ENCODE measurements at places on chromosomes 4 and X.

DNA sequence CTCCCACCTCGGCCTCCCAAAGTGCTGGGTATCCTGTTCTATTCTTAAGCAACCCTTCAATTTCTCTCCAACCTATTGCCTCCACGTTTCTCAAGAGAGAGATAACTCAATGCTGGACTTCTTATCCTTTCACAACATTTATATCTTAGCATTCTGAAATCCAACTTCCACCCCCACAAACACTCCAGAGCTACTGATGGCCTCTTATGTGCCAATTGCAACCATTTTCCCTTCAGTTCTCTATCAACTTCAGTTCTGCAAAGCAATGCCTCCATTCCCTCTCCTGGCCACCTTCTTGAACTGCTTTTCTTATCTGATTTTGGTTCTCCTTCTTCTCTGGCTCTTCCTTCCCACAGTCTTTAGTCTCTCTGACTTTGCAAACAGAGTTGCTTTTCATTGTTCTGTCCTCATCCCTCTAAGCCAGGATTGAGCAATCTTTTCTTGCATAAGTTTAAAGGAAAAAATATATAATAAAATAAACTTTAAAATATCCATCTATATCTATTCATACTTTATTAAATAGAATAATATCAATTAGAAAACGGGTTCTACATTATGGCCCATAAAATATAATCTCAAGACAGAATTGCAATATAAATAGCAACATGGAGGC, 3.6 kb upstream of the STBD1 start:
- DNase-seq, result no peak

GRCh38 chr4:168612450-168613135, 115.7 kb downstream of the PALLD start:
- no peak for DNase-seq

DNA sequence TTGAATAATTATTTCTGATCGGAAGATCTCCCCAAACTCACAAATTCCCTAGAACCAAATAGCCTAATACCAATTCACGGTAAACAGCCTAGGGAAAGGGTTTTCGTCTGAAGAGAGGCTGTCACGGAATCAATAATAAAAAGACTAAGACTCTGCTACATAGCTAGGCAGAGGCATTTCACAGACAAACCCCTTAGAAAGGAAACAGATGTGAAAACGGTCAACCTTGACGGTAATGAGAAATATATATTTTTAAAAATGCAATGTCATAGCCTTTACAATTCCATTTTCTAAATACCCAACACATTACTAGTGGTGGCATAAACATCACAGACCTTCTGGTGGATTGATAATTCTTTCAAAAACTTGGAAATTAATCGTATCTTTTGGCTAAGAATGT, 28.4 kb downstream of the PROM1 start:
- no peak for DNase-seq

DNA sequence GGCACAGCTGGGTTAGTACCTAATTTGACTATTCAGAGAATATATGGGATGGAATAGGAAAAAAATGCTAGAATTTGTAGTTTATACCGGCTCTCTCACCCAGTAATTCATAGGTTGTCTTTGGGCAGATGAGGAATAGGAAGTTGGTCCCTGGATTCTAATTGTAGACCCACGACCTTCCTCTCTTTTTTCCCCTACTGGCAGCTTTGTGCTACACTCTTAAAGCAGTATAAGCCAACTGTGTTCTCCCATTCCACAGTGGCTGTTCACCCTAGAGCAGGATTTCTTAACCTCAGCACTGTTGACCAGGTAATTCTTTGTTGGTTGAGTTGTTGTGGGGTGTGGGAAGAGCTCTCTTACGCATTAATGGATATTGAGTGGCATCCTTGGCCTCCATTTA, 92.9 kb downstream of the FNIP2 start:
- no peak for DNase-seq

DNA sequence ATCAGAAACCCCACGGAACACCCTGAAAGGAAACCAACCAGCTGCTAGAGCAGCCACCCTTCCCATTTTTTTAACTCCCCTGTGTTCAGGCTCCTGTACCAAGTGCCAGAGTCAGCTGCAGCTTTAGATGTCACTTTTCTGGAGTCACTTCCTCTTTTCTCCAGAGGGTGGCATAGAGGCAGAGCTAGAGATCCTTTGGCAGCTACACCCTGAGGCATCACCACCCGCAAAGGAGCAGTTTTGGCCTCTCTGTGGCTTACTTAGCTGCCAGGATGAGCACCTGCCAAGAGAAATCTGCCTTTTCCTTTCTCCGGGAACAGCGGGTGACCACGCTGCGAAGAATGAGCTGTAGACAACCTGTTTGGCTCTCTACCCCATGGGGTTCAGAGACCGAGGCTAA, 58.0 kb upstream of the CHRDL1 start:
- DNase-seq, result no peak

- no peak for DNase-seq
Observed at GRCh38 chr4:86946868-86947500, 12.2 kb downstream of the AFF1 start.

DNA sequence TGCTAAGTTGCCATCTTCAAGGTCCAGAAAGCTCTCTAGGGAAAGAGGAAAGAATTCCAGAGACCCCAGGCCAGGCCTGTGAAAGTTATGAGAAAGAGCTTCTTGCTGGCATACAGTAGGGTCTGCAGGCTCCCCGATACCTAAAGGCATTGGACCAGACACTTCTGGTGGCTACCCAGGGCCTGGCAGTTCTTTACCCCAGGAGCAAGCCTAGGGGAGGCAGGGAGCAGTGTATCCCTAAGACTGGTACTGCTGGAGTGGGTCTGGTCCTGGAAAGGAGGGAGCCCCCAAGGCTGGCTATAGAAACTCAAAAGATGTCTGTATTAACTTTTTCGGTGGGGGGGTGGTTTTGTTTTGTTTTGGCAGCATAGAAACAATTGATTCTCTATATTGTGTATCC, 19.8 kb upstream of the FAM193A start:
- no peak for DNase-seq

- peak; percentile 8 for DNase-seq
Observed at GRCh38 chrX:109472939-109473735, 8.7 kb downstream of the GUCY2F start.

DNA sequence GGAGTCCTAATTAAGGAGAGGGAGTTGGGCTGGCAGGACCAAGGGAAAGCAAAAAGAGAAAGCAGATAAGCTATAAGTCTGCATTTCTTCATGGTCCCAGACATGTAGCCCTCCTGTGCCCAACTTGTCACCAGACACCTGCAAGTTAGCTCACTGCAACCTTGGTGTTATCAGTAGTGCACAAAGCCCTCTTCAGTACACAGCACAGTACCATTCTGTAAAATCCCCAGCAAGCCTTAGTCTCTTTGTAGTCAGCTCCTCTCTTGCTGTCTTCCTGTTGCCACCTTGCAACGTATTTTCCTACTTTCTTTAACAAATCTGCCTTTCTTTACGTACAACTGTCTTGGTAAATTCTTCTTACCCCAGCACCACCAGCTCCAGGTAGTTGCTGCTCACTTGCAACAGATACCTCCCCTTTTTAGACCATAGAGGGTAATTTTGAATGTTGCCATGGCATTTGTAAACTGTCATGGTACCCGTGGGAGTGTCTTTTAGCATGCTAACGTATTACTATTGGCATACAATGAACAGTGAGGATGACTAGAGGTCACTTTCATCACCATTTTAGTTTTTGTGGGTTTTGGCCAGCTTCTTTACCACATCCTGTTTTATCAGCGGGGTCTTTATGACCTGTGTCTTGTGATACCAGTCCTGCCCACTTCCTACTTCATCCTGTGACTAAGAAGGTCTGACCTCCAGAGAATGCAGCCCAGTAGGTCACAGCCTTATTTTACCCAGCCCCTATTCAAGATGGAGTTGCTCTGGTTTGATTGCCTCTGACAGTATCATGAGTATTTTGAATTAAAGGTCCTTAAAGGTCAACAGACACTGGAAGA, 28.3 kb upstream of the AP1S2 start:
- no peak for DNase-seq

GRCh38 chr4:156516698-156517097, 454.9 kb downstream of the PDGFC start:
- no peak for DNase-seq

DNA sequence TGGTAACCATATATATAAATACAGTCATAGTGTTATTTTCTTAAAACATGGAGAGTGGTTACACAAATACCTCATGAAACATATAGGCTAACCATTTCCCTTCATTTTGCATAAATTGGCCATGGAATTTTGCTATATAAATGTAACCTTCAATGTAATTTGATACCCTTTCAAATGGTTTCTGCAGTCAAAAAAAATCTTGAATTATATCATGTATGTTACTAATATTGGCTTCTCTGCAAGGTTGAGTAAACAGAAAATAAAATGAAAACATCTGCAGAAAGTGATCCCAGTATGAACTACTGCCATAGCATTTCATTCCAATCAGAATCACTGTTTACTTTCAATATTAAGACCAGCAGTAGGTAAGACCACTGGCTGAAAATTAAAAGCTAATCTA, 1165.9 kb upstream of the TENM3 start:
- DNase-seq, result no peak

GRCh38 chr4:141246683-141247429, 26.2 kb downstream of the ZNF330 start:
- no peak for DNase-seq

All from brain pericyte (primary cell).